ENCODE measurements at places on chromosomes 12 and 14.
A peak's percentile ranks its signal among the peaks of the same experiment; 100 is the strongest.

GRCh38 chr12:18221726-18222125 lies 39.6 kb upstream of the PIK3C2G start:
- no peak for DNase-seq

DNA sequence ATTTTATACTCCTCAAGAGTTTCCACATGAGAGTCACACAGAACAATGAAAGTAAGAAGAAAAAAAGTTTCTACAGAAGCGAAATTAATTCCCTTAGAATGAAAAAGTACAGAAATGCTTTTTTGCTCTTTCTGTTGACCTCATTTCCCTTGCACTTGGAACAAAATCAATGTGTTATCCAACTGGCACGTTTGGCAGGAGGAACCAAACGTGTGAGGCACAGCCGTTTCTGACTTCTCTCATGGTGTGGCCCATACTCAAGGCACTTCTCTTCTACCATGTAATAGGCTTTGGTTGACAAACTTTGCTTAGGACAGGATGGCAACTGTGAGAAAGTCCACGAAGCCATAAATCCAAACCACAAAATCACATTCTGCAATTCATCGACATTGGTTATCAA lies 297.0 kb downstream of the FUT8 start:
- DNase-seq, result no peak

- DNase-seq, result no peak
Observed at GRCh38 chr14:72419226-72419775, 474.6 kb downstream of the DPF3 start.

DNA sequence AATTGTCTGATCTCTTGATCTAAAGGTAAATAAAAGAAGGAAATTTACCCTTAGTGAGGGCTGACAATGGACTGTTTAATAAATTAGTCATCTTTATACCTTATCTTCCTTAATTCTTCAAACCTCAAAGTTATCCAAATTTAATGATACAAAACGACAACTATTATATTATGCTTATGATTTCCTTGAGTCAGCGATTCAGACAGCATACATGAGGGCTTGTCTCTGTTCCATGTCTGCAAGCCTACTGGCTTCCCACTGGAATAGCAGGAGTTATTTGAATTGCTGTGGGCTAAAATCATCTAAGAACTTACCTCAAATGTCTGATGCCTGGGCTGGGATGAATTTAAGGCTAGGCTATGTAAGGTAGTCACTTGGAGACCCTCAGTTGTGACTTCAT lies 197.2 kb upstream of the MDGA2 start:
- DNase-seq, result no peak

DNA sequence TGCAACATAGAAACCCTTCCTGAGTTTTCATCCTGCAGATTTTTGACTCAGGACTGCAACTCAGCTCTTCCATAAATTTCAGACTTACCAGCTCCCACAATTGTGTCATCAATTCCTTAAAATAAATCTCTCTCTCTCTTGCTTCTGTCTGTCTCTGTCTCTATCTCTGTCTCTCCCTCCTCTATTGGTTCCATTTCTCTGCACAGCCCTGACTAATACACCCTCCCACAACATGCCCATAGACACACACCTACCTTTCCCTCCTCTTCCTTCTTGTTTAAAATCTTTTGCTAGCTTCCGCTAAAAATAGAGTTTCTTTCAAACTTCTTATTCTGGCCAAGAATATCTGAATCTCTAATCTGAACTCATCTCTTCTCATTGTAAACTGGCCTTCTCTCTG lies 22.9 kb upstream of the PTHLH start:
- DNase-seq, result no peak

DNA sequence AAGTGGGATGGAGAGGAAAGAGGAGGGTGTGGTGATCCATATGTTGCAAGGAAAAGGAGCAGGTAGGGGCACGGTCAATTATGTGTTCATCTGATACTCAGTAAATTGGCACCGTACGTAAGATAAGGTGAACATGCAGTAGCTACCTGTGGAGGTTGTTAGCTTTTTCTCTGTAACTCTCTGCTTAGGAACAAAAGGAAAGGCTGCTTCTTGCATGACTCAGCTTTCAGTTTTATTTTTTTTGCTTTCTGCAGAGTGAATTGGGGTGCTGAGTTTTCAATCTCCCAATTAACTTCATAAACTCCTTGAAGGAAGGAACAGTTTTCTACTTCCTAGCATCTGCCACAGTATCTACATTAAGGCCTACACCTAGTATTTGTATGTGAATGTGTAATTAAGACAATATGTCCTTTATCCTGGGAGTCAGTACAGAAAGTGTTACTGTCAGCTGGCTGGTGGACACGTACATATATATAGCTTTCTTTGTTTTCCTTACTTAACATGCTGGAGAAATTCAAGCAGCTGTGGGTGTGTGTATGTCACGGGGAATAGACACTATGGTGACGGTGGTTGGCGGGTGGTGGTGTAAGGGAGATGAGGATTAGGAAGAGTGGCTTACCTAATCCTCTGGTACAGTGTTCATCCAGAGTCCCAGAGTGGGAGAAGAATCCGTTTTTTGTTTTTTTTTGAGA lies 40.1 kb upstream of the WNK1 start:
- DNase-seq, result no peak

DNA sequence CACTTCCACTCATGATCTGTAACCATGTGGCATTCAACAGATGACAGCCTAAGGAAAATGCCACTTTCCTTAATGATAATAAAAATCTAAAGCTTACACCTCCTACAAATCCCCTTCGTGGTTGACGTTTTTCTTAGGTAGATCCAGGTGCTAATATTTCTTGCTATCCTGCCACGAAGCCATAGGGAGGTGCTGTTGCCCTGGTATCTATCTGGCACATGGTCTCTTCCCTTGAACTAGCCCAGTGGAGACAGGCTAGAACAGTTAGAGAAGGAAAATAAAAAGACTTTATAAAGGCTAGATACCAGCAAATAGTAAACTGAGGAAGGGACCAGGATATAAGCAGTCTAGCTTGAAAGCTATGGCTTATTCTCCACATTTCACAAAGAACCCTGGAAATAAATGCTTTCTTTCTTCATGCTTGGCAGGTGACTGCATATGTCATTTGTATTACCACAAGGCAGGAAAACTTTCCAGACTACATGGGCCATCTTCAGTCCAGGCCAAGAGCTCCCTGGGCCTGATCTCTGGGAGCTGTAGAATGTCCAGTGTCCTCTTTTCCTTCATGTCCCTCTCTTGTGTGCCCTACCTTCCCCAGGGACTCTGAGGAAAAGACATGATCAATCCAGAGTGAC lies 15.3 kb downstream of the SPIC start:
- DNase-seq, result no peak

GRCh38 chr14:88322504-88323085 lies 474 bp downstream of the KCNK10 start:
- DNase-seq, result no peak

GRCh38 chr14:77849711-77850110 lies 49.8 kb downstream of the ADCK1 start:
- DNase-seq, result no peak

GRCh38 chr14:93939304-93940229 lies 12.4 kb downstream of the FAM181A start:
- DNase-seq, result peak; percentile 91

- no peak for DNase-seq
Observed at GRCh38 chr12:27564612-27565213, 40.7 kb downstream of the PPFIBP1 start.

DNA sequence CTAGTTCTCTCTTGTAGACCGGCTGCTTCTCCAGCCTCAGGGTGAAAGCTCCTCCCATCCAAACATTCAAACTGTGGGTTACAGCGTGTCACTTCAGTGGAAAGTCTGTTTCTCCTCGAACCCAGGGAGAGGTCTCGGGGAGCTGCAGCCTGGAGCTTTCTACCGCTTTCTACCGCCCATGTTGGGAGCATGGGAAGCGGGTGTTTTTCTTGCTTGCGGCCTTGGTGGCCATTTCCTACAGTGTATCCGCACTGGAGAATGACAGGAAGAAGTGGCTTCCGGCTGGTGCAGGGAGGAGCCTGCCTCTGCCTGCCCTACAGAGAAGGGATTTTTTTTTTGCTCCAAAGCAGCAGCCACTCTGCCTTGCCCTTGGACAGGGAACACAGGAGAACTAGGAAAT lies 21.2 kb downstream of the ZFP36L1 start:
- DNase-seq, result no peak

GRCh38 chr12:6647083-6647604 lies at the start of gene ACRBP:
ACRBP (minus strand) TSS chr12:6647432; CDS start chr12:6647366, 66 bp downstream.
- no peak for DNase-seq

DNA sequence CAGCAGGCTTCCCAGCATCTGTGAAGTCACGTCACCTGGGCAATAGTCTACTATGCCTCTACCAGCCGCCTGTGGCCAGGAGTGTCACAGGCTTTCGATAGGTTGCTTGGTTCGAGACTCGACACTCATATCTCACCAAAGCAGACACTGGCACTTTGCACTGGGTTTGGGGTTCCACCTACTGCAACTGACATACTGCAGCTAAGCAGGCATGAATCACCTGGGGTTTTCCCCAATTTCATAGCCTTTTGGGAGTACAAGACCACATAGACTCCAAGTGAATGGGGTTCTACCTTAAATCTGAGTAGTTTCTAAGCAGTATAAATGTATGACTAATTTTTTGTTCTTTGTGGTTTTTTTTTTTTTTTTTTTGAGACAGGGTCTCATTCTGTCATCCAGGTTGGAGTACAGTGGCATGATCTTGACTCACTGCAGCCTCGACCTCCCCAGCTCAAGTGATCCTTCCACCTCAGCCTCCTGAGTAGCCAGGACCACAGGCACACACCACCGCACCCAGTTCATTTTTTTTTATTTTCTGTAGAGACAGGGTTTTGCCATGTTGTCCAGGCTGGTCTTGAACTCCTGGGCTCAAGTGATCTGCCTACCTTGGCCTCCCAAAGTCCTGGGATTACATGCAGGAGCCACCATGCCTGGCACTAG lies 32.1 kb downstream of the DMAC2L start:
- peak; percentile 72 for DNase-seq

DNA sequence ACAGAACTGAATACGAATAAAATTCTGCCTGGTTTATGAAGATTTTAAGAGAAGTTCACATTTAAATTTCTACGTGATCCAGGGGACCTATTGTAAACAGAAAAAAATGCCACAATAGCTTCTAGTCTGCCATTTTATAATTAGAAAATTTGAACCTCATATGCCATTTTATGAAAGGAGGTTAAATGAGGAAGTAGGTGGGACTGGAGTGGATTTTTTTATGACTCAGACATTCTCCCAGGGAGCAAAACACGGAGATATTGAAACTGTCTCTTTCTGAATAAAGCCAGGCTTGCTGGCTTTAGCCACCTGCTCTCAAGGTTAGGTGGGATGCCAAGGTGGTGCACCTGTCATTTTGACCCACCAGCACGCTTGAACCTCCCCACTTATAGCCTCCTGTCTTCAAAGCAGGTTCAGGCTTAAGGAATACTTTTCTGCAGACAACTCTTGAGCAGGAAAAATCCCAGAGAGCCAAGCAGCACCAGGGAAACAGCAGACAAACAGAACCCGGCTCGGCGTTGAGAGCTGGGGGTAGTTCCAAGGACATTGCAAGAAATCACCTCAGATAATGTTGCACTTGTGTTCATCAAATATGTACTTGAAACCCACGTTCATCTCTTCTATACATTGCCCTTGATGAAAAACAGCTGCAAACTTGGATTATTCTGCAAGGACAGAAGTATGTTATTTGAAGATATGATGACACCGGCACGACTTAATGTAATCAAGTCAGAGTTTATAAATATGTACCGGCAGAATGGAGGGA lies 203.7 kb downstream of the PPM1H start:
- no peak for DNase-seq

GRCh38 chr14:92690171-92691011 lies 58.0 kb downstream of the LGMN start:
- no peak for DNase-seq

GRCh38 chr12:22310709-22311108 lies 23.8 kb downstream of the ST8SIA1 start:
- no peak for DNase-seq

- no peak for DNase-seq
Observed at GRCh38 chr14:45559626-45560025, 306.6 kb upstream of the MIS18BP1 start.

- no peak for DNase-seq
Observed at GRCh38 chr12:52360663-52361271, 6.5 kb downstream of the KRT85 start.

GRCh38 chr12:25584596-25584995 lies 31.5 kb upstream of the LMNTD1 start:
- no peak for DNase-seq

DNA sequence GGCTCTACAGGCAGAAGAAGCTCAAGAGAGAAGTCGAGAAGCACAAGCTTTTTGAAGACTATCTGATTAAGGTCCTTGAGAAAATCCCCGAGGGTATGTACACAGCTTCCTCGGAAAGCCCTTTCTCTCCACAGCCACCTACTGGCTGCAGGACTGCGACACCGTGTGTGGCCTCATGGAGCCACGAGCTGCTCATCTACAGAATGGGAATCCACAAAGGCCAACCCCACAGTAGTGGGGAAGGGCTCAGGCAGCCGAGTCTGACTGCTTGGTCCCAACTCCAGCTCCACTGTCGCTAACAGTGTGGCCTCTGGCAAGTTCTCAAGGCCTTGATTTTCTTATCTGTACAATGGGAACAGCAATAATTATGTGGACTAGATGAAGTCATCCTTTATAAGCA lies 2.5 kb downstream of the CCDC197 start:
- no peak for DNase-seq

GRCh38 chr12:77724367-77724957 lies 106.2 kb upstream of the NAV3 start:
- DNase-seq, result no peak

DNA sequence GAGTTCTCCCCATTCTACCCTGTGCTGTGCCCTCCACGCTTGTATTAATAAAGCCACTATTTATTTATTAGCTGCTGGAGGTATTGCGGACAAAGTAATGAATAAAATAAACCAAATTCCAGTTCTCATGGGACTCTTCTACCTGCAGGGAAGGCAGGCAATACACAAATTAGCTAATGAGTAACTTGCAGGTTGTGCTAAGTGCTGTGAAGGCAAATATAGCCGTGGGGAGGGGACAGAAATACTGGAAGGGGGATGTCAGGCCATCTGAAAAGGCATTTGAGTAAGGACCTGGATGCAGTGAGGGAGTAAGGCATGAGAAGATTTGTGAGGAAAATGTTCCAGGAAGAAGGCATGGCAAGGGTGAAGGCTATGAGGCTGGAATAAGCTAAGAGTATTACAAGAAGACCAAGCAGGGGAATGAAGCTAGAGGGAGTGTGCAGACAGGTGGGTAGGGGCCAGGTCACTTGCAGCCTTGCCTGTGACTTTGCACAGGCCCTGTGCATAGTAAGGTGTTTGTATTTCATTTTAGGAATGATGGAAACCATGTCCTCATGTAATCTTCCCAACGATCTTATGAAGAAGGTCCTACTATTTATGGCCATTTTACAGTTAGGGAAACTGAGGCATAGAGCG lies 167.5 kb downstream of the PTPN11 start:
- no peak for DNase-seq

DNA sequence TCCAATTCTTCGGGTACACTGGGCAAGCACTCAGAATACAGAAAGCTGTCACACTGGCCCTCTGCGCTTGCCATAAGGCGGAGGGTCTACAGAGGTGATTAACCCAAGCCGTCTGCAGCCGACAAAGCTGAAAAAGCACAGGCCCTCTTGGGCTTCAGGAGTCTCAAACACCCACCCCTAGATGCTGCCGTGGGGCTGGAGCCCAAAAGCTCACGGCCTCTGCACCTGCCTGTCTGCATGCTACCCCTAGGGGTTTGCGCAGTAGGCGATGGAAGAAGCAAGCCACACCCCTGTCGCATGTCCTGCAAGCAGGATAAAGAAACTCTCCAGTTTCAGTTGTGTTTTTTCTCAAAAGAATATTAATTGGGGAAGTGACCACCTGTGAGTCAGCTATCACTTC lies 118.8 kb upstream of the PLEKHA5 start:
- no peak for DNase-seq
